ENCODE measurements at places on chromosomes 6 and 20. TPM values are rescaled to one million over a fixed set of nuclear protein-coding genes. Genes with fewer than 3 reads are reported as not detected.

DNA sequence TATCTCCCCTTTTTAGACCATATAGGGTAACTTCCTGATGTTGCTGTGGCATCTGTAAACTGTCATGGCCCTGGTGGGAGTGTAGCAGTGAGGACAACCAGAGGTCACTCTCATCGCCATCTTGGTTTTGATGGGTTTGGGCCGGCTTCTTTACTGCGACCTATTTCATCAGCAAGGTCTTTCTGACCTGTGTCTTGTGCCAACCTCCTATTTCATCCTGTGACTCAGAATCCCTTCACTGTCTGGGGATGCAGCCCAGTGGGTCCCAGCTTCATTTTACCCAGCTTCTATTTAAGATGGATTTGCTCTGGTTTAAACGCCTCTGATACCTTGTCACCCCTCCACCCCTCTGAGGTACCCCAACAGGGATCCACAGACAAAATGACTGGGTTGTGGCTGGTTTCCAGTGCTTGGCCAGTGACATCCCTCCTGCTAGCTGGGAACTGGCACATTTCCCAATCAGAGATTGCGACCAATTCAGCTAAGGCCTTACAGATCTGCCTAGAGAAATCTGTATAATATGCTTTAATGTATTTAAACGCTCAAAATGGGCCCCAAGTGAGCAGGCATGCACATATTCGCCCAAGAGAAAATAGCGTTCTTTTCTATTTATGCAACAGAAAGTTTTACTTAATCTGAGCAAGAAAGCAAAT lies 315.6 kb upstream of the QKI start:
- no peak for DNase-seq

GRCh38 chr6:49333345-49334125 lies 129.5 kb downstream of the MMUT start:
- no peak for DNase-seq

- no peak for DNase-seq
Measured at GRCh38 chr6:80249897-80250296, 143.4 kb downstream of the BCKDHB start.

DNA sequence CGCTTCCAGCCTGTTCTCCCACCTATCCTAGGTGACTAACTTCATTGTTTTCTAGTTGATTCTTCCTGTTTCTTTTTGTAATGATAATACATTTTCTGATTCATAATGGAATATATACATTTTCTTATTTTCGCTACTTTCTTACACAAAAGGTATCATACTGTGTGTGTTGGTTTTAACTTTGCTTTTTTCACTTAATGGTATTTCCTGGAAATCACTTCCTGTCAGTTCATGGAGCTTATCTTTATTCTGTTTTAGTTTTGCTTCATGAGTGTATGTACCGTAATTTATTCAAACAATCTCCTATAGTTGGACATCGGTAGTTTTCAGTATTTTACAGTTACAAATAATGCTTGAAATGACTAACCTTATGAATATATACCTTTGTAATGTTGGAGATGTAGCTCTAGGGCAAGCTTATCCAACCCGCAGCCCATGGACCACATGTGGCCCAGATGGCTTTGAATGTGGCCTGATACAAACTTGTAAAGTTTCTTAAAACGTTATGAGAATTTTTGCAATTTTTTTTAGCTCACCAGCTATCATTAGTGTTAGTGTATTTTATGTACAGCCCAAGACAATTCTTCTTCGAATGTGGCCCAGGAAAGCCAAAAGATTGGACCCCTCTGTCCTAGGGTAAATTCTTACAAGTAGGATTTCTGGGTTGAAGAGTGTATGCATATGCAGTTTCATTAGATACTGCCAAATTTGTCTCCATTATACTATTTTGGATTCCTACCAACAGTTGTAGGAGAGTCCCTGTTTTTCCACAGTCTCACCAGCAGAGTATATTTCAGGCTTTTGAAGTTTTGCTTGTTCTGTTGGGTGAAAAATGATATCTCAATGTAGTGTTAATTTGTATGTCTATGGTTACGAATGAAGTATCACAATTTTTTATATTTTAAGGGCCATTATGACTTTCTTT lies 16.7 kb downstream of the TRMT11 start:
- DNase-seq, result no peak

GRCh38 chr20:44394702-44395460 lies 39.4 kb downstream of the HNF4A start:
- DNase-seq, result no peak

DNA sequence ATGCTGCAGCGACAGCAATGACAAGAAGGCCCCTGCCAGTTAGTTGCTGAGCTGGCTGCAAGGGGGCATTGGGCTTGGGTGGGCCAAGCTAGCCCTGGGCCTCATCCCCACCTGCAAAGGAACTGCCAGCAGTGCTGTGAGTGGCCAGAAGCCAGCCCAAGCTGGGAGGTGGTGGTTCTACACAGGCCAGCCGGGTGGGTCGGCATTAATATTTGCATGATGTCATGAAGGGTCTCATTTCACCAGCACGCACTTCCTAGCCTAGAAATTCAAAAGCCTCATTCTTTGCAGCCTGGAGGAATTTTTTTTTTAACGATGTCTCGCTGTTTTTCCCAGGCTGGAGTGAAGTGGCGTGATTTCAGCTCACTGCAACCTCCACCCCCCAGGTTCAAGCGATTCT lies 62.0 kb downstream of the IYD start:
- DNase-seq, result no peak

DNA sequence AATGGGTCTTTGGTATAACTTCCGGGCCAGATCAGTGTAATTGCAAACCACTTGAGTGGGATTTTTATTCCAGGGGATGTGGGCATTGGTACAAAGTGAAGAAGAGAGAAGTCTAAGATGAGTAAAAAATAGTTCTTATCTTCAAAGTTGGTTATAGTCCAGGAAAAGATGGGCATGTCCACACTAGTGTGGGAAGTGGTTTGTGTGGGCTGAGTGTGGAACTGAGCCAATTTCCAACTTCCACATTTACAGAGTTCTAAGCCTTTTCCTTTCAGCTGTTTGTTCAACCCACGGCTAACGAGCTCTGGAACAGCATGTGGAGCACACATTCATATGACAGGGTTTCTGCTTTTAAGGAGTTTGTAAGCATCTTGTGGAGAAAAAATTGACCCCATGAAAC lies 72.3 kb upstream of the IFNGR1 start:
- peak; percentile 77 for DNase-seq

- no peak for DNase-seq
Measured at GRCh38 chr20:37380864-37381579, 35.1 kb downstream of the SRC start.

DNA sequence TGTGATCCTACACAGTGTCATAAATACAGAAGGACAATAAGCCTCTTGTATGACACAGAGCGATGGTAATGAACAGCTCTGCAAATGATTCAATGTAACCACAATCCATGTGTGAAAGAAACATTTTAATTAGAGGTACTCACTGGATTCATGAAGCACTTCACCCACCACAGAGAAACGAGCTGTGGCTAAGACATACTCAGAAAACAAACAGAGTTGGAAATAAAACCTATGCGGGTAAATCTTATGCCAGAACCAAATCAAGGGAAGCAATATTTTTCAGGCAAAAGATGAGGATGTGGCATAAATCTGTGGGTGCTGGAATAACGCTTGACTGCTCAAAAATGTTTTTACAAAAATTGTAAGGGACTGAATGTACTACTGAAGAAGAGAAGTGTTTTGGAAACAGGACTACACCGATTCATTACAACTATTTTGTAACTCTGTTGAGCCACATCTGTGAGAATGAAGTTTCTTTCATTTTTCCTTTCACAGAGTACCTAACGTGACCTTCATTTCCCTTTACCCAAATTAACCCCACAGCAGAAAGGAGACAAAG lies 112.1 kb downstream of the WDR27 start:
- DNase-seq, result no peak

LAMA2 gene
- 91.1 TPM for total RNA-seq

NKAPL gene
- total RNA-seq, result not detected

FAM50B gene
- 4.9 TPM for total RNA-seq

TRIM27 gene
- total RNA-seq, result 58.4 TPM

RANBP9 gene
- total RNA-seq, result 50.6 TPM

ADRM1 gene
- total RNA-seq, result 110 TPM

FAM184A gene
- total RNA-seq, result 3.4 TPM
